ENCODE measurements at places on chromosomes 7 and 10.

GRCh38 chr7:3585826-3586225 lies 284.8 kb downstream of the SDK1 start:
- no peak for DNase-seq

DNA sequence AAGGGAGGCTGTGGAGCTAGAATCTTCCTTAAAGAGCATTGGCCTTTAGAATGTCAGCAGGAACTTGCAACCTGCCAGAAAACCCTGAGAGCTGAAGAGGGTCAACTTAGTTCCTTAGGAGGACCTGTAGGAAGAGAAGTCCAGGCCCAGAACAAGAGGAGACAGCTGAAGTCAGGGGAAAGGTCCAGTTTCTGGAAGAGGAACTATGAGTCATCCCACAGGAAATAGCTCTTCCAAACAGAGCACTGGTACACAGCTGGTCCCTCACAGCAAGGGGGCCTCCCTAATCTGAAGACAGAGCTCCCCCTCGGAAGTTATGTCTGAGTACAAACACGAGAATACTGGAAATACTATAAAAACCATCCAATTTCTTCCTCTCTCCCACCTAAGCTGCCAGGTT lies 98.9 kb downstream of the HERPUD2 start:
- no peak for DNase-seq

DNA sequence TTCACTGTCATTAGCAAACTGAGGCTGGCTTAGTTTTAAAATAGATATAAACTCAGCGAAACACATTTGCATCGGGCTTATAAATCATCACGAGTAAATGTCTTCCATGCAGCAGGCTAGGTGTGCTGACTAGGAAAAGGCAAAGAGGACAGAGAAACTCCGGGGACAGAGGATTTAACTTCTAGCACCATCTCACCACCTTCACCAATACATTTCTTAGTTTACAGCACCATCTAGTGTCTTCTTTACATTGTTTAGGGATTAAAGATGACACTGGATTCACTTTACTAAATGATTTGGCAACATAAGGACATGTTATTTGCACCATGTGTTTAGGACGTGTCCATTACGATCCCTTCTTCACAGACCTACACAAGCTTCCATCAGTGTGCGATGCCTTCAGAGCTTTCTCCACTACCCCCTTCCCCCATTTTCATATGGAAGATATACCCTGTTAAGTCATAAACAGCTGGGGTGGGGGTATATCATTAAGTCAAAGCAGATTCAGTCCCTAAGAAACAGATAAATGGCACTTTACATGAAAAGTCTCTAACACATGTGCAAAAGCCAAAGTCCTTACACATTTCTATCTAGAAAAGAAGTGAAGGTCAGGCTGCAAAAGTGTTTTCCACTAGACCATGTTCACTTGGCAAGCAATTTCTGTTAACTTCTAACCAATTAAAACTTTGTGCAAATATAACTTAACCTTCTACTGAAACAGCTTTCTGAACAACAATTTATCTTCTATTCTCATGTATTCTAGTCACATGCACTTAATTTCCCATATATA lies 103.3 kb downstream of the GRB10 start:
- no peak for DNase-seq

- no peak for DNase-seq
Observed at GRCh38 chr10:50552771-50553535, 70.8 kb downstream of the SGMS1 start.

GRCh38 chr7:34211018-34211417 lies 305.7 kb downstream of the BMPER start:
- DNase-seq, result no peak

DNA sequence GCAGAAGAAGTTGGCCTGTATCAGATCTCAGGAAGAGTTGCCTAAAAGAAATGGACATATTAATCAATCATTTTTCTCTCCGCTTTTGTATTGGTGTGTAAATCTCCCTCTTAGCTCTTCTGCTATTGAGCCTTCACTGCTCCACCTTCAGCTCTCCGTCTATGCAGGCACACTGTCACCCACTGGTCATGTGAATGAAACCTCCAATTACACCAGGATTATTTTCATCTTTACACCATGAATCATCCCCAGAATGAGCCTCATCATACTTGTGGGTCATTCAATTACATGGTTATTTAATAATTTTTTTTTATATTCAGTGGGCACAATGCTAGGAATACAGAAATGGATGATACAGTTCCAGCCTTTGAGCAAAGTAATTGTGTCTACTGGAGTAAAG lies 92.6 kb downstream of the LRRC4 start:
- no peak for DNase-seq

DNA sequence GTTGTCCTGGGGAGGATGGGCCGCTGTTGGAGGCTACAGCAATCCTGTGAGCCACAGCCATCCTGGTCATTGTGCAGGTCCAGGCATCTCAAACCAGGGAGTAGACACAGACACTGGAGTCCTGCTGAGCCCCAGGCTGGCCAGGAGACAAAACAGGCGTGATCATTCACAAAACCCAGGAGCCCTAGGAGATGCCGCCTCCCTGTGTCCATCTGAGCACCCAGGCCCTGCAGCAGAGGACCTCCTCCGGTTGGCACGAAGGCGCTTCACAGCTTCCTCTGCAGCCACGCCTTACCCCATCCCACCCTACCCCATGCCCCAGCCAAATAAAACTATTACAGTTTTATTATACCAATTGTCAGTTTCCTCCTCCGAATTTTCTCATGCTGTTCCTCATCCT lies 183.6 kb downstream of the PLXNA4 start:
- DNase-seq, result no peak
